ENCODE measurements at places on chromosomes 7 and 10.

DNA sequence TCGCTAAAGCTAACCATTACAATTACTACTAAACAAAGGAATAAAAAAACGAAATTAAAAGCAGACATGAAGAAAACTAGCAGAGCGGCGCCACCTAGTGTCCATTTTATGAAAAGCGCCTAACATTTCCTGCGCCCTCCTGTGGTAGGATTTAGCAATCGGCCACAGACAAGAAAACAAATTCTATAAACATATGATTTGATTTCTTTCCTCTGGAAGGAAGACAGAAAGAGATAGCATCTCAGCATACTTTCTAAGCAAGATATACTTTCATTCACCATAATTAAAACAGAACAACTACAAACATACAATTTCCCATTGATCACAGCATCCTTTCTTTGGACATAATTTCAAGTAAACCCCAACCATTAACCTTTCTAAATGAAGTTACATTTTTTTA lies 337.7 kb upstream of the NPVF start:
- peak; percentile 51 for DNase-seq

DNA sequence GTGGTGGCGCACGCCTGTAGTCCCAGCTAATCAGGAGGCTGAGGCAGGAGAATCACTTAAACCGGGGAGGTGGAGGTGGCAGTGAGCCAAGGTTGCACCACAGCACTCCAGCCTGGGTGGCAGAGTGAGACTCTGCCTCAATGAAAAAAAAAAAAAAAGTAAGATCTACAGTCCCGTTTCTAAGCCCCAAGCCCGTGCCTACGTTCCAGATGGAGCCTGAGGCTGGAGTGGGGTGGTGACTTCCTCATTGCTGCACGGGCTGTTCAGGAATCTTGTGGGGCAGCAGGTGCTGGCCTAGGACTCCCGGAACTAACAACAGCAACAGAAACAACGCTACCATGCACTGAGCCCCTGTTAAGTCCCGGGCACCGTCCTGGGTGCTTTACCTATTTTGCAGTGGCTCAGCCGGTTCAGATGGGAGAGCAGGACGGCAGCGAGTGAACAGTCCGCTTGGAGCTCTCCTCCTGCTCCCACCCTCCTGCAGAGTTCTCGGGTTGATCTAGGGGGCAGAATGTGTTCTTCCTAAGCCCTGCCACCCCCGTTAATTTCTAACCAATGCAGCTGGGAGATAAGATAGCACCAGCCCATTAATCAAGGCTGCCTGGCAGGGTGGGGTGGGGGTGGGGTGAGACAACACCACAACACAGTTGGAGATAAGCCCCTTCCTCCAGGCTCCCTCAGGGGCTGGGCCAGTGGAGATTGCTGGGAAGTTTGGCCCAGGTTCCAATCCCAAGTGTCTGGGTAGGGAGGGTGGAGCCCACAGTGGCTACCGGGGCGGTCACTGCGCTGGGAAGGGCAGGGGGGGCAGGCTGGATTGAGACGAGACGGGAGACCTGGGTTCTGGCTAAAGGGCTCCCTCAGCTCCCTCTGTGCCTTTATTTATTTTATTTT lies 17.0 kb upstream of the SFRP5 start:
- no peak for DNase-seq

DNA sequence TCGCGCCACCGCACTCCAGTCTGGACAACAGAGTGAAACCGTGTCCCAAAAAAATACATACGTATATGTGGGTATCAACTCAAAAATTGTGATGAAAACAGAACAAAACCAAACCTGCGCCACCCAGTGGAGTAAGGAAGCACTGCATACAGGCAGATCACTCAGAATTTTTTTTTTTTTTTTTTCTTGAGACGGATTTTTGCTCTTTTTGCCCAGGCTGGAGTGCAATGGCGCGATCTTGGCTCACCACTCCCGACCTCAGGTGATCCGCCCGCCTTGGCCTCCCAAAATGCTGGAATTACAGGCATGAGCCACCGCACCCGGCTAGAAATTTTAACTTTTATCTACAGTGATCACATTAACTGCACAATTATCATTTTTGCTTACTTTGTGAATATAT lies 9.1 kb upstream of the TMEM236 start:
- peak; percentile 30 for DNase-seq

GRCh38 chr7:17301471-17302456 lies 3.3 kb downstream of the AHR start:
- peak; percentile 15 for DNase-seq

DNA sequence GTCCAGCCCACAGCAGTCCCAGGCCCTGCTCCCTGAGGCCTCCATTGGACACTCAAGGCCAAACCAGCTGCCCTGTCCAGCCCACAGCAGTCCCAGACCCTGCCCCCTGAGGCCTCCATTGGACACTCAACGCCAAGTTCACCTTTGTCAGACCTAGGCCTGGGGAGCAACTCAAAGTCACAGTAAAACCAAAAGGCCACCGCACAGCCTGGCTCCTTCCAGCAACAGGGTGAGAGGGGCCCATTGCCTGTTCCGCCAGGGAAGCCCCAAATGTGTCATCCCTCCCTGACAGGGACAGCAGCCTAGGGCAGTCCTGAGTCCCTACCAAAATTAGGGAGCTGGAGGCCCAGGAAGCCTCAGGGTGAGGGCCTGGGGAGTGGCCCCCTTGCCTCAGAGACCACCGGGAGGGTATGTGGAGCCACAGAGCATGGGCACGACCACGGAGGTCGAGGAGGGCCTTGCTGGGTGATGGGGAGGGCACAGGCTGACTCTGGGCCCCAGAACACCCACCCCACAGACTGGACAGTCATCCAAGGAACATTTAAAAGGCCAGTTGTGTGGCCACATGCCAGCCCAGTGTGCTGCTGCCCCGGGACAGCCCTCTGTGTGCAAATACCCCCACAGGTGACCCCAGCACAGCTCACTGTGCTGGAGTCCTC lies 66.5 kb upstream of the PPP2R2D start:
- no peak for DNase-seq

DNA sequence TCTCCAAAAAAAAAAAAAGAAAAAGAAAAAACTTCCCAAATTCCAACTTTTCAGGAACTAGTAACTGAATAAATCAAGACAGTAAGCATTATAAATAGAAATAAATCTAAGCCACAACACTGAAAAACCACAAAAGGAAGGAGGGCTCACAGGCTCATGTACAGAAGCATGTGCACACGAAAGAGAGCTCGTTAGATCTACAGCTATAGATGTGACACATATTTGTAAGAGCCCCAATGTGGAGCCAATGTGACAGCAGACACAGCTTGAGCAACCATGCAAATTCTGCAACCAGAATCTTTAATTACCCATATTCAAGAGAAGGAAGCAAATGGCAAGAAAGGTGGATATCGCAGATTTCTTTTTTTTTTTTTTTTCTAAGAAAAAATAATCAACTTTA lies 94.7 kb downstream of the SORBS1 start:
- no peak for DNase-seq

GRCh38 chr7:36658335-36659171 lies 65.7 kb downstream of the AOAH start:
- DNase-seq, result no peak
